Right hindlimb (tissue), 1 donor: ENCODE measurements at places on chromosomes 5 and 9.

DNA sequence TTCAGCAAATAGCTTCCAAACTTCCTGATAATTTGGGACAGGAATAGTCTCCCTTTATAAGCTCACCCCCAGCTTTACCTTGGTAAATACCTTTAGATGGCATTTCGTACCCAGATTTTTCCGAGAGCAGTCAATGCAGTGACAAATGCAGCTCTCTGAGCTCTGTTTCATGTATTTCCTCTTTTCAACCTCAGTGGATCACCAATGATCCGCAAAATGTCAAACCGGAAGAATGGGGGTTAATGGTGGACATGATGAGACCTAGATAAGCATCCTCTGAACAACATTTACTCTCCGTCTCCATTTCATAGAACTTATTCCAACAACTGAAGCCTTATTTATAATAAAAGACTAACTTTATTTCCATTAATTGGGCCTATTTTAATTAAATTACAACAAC, 227.3 kb downstream of the MCTP1 start:
- no peak for DNase-seq

DNA sequence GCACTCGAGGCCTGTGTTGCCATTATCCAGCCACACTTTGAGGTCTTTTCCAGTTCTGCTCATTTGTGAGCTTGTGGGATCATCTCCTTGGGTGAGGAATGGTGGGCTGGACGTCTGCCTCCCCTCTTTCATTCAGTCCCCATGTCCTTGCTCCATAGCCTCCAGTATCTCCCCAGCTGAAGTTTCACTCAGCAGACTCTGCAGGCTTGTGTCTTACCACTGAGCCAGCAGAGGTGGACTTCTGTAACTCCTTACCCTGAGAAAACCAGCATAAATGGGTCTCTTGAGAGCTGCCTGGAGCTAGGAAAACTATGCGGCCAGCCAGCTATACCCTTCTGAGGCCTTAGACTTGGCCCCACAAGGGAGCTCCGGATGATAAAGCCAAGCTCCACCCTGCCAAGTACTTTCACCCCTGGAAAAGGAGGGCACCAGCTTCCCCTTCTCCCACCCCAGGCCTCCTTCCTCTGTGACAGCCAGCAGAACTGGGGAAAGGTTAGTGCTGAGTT, 12.2 kb downstream of the IRF1 start:
- DNase-seq, result no peak

- peak; percentile 95 for DNase-seq
Measured at GRCh38 chr5:170552621-170553115, 48.8 kb downstream of the KCNIP1 start.

GRCh38 chr5:102283102-102283797, 12.8 kb downstream of the SLCO4C1 start:
- no peak for DNase-seq

DNA sequence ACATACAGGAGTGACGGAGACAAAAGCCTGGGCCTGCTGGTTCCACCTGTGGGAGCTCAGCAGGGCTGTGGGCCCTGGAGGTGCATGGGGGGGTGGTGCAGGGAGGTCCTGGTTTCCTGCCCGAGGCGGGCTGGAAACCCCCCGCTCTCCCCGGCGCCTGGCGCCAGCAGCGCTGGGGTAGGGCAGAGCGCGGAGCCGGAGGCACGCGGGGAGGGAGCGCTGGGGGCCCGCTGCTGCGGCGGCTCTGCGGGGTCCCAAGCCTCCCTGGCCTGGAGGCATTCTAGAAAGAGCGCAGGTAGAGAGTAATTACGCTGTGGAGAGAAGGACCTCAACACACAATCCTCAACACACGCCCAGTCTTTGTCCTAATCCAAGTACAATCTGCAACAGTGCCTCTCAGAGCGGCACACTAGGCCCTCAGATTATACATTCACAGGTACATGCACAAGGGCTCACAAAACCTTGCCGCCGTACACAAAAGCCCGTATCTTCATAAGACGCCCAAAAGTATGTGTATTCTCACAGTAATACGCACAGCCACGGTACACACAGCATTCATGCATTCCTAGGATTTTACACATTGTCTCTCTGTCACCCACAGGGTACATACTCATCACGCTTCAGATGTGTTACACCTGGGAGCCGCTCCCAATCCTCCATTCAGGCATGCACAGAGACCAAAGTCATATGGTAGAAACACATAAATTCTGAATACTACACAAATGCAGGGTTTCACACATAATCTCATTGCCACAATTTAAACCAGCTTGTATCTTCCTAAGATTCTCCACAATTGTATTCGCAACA, 2.1 kb upstream of the HAND1 start:
- no peak for DNase-seq

- no peak for DNase-seq
Measured at GRCh38 chr9:95074632-95075031, 242.9 kb downstream of the FANCC start.

- peak; percentile 64 for DNase-seq
Measured at GRCh38 chr5:83927140-83927733, 206.6 kb upstream of the HAPLN1 start.

DNA sequence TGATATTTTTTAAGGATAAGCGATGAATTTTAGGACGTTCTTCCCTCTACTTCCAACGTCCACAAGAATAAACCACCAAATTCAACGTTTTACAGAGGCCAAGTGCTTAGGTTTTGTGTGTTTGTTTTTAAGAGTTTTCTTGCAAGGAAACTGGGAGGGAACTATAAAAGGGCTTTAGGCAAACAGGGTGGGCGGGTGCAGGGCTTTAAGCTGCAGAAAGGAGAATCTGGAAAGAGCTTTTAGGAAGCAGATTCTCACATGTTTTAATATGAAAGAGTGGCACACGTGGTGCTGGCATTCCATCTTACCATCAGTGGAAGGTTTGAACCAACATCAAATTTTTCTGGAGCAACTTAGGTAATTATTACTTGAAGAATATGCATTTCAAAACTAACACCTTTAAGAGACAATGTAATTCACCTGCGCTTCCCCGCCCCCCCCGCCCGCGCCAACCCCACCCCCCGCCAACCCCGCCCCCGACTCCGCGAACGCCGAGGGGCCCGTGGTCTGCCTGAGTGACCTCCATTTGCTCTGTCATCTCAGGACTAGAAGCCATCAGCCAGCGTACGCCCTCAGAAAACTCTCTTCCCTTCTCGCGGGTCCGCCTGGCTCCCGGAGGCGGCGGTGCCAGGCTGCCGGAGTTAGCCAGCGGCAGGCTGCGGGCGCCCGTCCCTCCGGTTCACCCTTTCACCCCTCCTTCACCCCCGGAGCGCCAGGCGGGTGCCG, 911 bp upstream of the PIK3R1 start:
- no peak for DNase-seq
